Stimulated activated CD4-positive, alpha-beta T cell treated with anti-CD3 and anti-CD28 coated beads, TNF-alpha, amount 100 ng/mL, for 48 hours (primary cell): ENCODE measurements at places on chromosomes 7 and 10.

DNA sequence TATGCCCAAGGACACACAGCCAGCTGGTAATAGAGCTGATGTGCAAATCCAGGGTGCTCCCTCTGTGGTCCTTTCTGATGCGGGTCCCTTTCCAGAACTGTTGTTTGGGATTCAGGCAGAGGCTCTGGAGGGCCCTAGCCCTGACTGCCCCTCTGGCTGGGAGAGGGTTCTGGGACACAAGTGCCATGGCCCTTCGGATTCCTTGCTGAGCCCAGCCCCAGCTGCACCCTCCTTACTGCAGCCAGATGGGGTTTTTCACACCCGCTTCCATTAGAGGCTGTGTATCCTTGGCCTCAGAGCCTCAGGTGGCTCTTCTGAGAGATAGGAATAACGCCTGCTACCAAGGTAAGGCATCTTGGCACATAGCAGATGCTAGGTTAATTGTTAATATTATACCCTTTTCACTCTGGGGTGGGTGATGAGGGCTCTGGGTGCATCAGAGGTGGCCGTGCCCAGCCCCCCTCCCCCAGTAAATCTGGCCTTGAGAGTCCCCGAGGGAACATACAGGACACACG, 89.8 kb upstream of the LRRC4 start:
- no peak for DNase-seq

DNA sequence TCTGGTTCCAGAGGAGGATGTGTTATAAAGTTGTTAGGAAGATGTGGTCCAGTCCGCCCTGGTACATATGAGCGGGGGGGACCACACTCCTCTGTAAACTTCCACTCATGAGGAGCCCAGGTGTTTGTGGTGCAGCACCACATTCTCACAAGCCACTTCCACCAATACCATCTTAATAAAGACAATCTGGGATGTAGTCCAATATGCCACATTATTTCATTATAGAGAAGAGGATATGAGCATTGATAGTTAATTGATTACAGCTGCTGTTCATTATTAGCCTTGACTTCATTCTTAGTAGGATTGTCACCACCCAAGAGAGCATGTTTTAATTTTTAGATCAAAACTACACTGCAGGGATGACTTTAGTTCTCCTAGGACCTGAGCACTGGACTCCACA, 40.5 kb downstream of the ERCC6 start:
- DNase-seq, result no peak

DNA sequence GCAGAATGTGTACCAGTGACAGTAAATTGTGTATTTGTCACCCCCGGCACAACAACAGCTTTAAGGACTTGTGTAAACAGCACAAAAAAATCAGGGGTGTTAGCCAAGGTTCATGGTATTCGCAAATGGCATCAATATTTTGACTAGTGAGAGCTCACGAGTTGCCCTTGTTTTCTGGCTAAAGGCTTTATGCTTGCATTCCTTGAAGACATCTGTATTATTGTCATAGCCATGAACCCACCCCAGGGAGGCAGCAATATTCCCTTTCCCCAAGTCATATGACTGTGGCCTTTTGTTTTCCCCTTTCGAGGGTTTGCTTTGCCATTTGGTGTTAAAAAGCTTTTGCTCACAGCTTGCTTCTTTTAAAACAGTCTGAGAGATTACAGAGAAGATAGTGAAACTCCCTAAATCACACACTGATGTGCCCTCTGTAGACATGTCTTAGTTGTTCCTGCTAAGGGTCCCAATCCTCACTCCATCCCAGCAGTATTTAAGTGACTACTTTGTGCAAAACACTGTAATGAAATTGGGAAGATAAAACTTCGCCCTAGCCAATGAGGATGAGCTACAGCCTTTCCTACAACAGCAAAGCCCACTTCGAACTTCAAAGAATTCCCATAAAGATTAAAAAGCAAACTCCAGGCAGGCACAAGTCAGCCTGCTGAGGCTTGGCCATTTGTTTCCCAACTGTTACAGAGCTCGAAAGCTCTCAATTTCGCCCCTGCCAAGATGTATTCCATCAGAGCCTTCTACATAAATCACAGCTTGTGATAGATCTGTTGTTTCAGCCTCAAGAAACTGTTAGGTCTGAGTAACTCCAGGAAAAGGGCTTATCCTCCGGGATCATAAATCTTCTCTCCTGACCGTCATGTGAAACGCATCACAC, 172.3 kb downstream of the ADAM12 start:
- DNase-seq, result no peak

- no peak for DNase-seq
Measured at GRCh38 chr10:24783504-24783903, 59.8 kb upstream of the ARHGAP21 start.

DNA sequence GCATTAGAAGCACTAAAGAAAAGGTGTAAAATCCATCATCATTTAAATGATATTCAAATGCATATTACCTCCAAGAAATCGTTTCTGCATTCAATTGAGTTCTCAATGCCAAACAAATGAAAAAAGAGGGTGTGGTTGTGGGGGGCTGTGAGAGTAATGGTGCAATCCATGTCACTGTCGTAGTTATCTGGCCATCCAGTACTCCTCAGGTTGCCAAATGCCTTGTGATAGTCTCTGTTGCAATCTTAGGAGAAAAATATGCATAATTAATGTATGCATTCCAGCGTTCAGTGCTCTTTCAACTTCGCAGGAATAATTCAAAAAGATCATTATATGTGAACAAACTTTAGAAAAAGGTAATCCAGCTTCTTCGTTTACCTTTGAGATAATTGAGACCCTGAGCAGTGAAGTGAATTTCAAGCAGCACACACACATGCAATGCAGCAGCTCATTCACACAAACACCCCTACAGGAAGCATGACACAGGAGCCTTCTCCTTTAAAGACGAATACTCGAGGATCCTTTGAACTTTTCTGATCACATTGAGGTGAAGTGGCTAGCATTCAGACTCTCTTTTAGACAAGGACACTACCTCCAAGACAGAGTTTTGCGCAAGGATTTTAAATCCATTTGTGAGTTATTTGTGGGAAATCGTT, 73.4 kb downstream of the OR13A1 start:
- DNase-seq, result no peak

DNA sequence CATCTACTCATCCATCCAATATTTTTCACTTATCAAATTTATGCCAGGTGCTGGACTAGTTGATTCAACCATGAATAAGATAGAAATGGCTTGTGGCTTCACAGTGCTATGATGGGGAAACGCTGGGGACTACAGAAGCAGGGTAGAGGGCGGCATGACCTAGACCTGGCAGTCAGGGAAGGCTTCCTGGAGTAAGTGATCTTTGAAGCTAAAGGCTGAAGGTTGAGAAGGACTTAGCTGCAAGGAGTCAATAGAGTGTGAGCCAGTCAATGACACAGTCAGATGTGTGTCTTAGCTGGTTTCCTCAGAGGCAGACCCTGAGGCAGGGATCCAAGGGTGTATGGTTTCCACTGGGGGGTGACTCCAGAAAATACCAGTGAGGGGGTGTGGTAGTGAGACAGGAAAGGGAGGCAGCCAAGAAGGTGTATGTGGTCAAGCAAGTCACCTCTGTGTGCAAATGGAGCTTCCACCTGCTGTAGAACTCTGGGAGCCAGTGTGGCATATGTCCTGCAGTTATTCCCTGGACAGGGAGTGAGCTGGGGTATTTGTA, 10.3 kb downstream of the PRF1 start:
- DNase-seq, result no peak

DNA sequence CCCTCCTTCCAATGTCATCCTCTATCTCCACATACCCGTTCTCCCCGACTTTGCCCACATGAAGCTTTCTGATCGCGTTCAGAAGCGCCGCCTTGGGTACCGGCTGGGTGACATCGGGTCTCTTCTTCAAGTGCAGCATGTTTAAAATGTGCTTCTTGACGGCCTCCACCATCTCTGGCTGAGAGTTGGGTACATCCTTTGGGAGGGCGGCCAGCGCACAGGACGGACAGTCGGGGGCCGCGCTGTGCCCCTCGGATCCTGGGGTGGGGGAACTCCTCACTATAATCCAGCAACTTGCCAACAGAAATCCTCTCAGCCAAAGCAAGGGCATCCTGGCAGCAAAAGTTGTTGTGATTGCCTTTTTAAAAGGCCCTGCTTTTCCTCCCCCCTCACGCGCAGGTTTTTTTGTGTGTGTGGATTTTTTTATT, 2.8 kb downstream of the INHBA start:
- no peak for DNase-seq

DNA sequence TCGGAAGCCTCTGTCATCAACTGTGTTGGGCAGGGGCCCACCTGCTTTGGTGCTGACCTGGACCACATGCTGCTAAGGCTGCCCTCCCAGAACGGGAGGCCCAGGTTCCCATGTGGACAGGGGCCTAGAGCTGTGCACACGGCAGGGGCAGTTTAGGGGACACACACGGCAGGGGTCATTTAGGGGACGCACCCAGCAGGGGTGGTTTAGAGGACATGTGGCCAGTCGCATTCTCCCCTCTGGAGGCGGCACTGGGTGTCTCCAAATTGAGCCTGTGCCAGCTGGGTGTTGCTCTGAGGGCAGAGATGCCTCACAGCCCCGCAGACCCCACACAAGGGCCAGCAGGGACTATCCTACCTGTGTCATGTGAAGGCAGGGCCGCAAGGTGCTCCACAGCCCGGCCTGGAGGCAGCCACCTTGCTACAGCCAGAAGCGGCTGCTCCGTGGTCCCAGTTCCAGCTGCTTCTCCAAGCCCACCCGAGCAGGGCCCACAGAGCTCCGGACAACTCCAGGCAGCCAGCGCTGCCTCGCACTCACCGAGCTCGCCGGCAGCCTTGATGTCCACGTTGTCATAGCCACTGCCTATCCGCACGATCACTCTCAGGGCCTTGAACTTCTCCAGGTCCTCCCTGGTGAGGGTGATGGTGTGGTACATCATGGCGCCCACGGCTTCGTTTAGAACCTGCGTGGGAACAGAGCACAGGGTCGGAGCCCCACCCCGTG, 60.7 kb downstream of the ZRANB1 start:
- DNase-seq, result no peak

DNA sequence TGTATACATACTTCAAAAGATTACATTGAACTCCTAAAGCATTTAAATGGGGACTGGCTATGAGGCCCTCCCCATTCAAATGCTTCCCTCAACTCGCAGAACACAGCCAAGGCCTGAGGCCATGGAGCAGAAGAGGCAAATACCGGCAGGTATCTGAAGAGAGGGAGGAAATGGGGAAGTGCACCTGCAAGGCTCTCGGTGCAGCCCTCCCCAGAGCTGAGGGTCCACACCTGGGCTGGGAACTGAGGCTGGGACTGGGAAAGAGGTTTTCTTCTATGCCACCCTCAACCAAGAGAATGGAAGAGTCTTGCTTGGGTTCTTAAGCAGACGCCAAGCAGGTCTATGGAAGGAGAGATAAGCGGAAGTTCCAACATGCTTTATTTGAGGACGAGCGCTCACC, 13.0 kb upstream of the CYREN start:
- DNase-seq, result no peak

DNA sequence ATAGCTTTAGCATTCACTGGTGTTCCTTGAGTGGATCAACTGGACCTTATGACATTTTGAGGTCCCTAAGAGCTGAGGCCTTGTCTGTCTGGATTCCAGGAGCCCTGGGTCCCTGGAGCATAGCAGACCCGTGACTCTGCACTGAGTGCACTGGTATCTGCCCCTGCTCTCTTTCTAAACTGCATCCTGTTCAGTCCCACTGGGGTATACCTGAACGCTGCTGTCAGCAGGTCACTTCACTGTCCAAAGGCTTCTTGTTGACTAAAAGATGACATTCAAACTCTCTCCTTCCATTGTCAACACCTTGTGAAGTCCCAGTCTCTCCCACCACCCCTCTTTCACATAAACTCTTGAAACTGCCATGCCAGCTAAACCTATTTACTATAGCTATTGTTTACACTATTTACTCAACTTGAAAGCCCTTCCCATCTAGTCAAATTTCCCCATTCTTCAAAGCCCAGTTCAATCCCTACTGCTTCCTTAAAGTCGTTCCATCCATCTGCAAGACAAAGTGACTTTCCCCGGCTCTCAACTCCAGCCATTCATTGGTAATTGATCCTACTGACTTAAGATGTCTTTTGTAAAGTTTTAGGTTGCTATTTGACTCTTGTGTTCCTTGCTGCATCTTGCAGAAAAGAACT, 523.3 kb downstream of the KCNMA1 start:
- DNase-seq, result no peak

GRCh38 chr10:4947039-4947634, 16.1 kb upstream of the AKR1C1 start:
- DNase-seq, result no peak

DNA sequence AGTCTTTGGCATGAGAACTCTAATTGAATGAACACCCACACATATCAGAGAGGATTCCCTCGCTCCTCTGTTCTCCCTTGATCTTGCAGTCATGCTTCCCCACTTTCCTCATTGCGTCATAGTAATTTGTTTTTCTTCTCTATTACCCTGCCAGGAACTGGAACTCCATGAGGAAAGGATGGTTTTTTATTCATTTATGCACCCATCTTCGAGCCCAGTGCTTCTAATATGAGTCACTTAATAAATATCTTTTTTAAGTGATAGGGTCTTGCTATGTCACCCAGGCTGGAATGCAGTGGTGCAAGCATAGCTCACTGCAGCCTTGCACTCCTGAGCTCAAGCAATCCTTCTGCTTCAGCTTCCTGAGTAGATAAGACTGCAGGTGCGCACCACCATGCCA, 83.5 kb downstream of the OTUD1 start:
- no peak for DNase-seq

DNA sequence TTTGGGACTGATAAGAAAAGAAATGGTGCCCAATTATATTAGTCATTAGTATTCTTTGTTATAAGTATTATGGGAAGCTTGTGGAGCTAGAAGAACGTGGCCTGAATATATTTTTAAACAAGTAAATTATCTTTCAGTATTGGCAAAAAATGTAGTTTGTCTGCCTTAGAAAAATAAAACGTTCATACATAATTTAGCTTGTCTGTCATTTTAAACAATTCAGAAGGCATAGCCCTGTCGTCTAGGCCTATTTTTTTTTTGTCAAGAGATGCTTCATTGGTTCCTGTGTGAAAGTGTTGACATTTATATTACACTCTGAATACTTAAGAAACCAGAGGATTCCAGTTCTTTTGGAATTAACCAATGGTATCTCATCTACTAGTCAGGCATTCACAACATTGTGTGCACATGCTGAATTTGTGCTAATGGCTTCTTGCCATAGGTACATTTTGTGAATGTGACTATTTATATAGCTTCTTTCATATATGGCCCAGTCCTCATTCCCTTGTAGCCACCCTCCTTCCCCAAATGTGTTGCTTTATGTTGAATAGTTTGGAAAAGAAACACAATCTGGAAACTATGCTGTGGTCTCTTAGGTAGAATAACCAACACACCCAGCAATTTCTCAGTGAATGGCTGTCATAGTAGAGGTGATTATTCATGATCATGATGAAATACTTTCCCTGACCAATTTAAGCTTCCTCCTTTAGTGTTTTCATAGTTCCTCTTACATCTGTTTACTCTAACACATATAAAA, 435.8 kb downstream of the EXOC4 start:
- no peak for DNase-seq

DNA sequence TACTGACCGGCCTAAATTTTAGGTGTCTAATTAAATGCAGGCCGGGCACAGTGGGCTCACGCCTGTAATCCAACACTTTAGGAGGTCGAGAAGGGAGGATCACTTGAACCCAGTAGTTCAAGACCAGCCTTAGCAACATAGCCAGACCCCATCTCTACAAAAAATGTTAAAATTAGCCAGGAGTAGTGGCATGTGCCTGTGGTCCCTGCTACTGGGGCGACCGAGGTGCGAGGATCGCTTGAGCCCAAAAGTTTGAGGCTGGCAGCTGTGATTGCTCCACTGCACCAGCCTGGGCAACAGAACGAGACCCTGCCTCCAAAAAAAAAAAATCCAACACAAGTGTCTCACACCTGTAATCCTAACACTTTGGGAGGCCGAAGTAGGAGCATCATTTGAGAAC, 491 bp upstream of the SLC37A3 start:
- no peak for DNase-seq

- peak; percentile 31 for DNase-seq
Measured at GRCh38 chr10:95430231-95430951, 130.8 kb downstream of the SORBS1 start.

- no peak for DNase-seq
Measured at GRCh38 chr10:93916257-93917063, 22.7 kb downstream of the SLC35G1 start.
